G401 (cell line): ENCODE measurements at places on chromosomes 3 and 15. TPM values are rescaled to one million over a fixed set of nuclear protein-coding genes. Genes with fewer than 3 reads are reported as not detected.

DNA sequence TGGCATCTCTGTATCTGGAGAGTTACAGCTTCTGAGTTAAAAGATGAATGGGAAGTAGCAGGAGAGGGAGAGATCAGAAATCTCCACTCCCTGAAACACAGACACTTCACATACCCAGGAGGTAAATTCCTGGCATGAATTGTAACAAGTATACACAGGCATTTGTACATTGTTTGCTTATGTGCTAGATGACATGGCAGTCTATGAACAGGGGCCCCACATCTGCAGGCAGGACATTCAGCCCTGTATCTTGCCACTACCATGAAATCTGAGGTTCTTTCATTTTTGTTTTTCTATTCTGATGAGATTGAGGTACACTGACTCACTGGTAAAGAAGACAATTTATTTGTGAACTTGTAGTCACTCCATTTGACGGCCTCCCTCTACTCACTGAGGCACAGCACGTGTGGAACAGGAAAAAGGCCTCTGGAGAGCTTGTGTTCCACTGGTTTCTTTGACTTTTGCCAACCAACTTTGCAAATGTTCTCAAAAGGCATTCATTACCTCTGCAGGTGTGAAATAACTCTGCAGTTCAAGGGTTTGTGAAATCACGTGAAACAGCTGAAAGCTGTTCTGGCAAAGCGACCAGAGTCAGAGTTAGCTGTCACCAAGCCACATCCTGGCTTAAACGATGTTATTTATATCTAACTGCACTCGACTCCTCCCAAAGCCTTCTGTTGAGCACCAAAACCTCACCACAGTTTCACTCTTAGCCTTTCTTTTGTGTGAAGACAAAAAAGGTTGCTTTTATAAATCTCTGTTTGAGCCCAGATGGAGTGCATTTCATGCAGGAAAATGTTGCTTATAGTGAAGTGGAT lies 401.3 kb upstream of the CFAP20DC start:
- no peak for DNase-seq

- DNase-seq = no peak
Observed at GRCh38 chr3:114332342-114333179, 38.7 kb downstream of the TIGIT start.

GRCh38 chr3:12890610-12891390 lies 49.4 kb upstream of the RPL32 start:
- no peak for DNase-seq

GRCh38 chr3:100158918-100159330 lies 44.6 kb upstream of the FILIP1L start:
- DNase-seq = peak; percentile 95

DNA sequence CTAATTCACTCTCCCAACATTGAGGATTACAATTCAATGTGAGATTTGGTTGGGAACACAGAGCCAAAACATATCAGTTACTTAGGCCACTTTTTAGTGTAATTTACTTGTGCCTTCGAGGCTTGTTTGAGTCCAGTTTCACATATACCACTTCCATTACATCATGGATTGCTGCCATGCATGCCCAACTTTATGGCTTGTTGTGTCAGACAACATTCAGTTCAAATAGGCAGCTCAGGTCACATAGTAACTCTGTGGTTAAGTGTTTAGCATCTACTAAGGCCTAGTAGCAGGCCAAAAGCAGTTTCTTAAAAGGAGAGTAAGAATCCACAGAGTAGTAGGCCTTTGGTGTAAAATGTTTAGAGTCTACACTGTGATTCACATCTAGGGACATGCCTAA lies 164.3 kb upstream of the GMNC start:
- no peak for DNase-seq

DNA sequence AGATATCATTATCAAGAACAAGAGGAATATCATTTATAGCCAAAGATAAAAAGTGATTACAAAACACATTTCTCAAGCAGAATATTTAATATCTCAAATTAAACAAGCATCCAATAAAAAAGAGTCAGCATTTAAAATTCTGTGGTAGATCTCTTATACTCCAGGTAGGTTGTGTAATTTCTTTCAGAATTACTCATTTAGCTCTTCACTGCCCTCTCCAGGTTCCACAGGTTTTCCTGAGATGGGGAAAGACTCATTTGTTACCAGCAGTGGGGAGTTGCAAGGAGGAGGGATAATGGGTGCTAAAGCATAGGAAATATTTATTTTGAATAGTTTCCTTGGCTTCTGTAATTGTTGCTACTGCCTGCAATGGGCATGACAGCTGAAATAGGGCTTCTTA lies 83.1 kb upstream of the RASGRP1 start:
- peak; percentile 83 for DNase-seq

DNA sequence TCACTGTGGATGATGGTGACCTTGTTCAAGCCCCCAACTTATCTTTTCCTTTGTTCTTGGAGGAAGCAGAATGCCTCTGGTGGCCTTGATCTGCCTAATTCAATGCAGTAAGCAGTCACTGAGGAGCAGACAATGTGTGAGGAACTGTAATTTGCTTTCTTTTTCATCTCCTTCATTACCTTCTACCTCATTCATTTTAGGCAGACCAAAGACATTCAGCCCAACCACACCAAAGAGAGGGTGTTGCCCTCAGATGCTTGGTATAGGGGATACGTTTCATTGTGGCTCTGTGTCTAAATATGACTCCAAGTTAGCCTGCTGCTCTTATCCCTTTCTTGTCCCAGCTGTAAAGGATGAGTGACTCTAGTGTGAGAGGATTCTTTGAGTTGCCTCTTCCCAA lies 15.3 kb downstream of the EXOSC7 start:
- DNase-seq = no peak

GRCh38 chr3:86788371-86788770 lies 202.6 kb downstream of the VGLL3 start:
- no peak for DNase-seq

DNA sequence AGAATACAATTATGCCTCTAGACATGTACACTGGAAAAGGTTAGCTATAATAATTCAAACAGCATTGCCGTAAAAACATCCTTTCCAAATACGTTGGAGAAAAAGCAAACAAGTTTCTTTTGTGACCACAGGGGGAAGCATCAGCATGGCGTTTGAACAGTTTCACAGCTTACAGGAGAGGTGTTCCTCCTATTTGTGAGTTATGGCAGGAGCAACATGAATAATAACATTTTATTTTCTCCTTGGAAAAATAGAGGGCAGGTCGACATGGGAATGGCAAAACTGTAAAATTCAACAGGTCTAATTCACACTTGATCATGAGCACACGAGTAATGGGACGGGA lies 39.7 kb upstream of the GADL1 start:
- peak; percentile 6 for DNase-seq

GRCh38 chr3:1609416-1609815 lies 489.2 kb upstream of the CNTN4 start:
- no peak for DNase-seq

GRCh38 chr3:133025546-133025945 lies 12.6 kb upstream of the TMEM108 start:
- DNase-seq = no peak

GRCh38 chr3:124860599-124860998 lies 26.6 kb downstream of the ITGB5 start:
- no peak for DNase-seq

GRCh38 chr3:12040902-12041301 lies 36.7 kb downstream of the SYN2 start:
- DNase-seq = peak; percentile 98

- DNase-seq = peak; percentile 60
Observed at GRCh38 chr15:41585127-41586047, 26.4 kb downstream of the TYRO3 start.

- no peak for DNase-seq
Observed at GRCh38 chr15:73108676-73109075, 56.4 kb downstream of the NEO1 start.

DNA sequence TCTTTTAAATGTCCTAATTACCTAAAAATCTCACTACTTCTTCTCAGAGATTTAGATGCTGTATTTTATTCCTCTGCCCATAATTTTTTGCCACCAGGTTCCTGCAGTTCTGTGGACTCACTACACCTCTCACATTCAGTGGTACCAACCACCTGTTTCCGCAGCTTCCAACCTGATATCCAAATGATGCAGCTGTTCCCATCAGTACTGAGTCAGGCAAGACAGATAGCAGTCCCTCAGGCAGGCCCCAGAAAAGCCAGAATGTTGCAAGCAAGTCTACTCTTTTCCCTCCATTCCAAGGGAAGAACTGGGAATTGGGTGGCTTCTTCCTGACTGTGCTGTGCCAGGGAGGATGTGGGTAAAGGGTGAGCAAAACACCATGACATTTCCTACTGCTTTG lies 39.0 kb downstream of the MNS1 start:
- DNase-seq = no peak

- DNase-seq = no peak
Observed at GRCh38 chr15:88865498-88866099, 29.7 kb downstream of the HAPLN3 start.

Gene SEMA6D
- total RNA-seq = not detected in 2 replicates

Gene PAQR5
- total RNA-seq = under 0.01 and 0.03 TPM in 2 replicates

Gene SLC28A2
- total RNA-seq = not detected in 2 replicates

Gene ZCWPW2
- total RNA-seq = 0.55 and 3.8 TPM in 2 replicates

Gene CORO2B
- 1.0 TPM in 1 of 2 replicates, not detected in the other for total RNA-seq

Gene ULK4
- total RNA-seq = 6.6 and 25.4 TPM in 2 replicates

Gene MST1R
- not detected in 2 replicates for total RNA-seq
